Activated T-helper 1 cell treated with anti-CD3 and anti-CD28 coated beads, Interleukin-12 subunit alpha, Interleukin-12 subunit beta, Interleukin-2, Interleukin-4 antibody, amounts not matched to agents 30 ng/mL and 10 ng/mL and 1 ng/mL, durations not matched to agents 14 hours and 24 hours and 36 hours (primary cell): ENCODE measurements at places on chromosomes 7 and 10.

DNA sequence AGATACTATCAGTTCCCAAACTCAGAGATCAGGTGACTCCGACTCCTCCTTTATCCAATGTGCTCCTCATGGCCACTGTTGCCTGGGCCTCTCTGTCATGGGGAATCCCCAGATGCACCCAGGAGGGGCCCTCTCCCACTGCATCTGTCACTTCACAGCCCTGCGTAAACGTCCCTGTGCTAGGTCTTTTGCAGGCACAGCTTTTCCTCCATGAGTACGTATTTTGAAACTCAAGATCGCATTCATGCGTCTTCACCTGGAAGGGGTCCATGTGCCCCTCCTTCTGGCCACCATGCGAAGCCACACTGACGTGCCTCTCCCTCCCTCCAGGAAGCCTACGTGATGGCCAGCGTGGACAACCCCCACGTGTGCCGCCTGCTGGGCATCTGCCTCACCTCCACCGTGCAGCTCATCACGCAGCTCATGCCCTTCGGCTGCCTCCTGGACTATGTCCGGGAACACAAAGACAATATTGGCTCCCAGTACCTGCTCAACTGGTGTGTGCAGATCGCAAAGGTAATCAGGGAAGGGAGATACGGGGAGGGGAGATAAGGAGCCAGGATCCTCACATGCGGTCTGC is 162.2 kb downstream of the EGFR start:
- DNase-seq = no peak

DNA sequence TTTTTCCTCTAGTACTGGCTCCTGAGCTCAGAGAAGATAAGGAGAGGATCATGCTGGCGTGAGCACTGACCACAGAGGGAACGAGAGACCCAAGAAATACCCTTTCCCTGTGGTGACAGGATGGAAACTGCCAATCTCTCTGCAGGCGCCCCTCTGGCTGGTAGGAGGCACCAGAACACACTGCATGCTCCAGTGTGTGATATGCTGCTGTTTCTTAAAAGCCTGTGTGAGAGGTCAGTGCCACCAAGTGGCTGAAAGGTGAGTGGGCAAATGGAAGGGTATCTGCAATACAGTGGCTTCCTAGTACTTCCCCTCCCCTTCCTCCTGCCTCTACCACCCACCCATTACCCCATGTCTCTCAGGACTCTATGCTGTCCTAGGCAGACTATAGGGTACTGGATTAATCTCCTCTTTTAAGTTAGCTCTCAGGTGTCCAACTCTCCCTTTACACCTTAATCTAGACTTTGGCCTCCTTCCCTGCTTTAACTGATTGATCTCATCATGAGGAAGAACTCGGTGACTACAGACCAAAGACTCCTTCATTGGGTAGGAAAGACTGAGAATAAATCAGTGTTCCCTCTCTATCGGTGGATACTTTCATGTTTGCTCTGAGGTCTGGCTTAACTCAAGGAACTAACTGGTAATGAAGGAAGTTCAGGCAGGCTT is 283.6 kb downstream of the ADRA2A start:
- DNase-seq = no peak

DNA sequence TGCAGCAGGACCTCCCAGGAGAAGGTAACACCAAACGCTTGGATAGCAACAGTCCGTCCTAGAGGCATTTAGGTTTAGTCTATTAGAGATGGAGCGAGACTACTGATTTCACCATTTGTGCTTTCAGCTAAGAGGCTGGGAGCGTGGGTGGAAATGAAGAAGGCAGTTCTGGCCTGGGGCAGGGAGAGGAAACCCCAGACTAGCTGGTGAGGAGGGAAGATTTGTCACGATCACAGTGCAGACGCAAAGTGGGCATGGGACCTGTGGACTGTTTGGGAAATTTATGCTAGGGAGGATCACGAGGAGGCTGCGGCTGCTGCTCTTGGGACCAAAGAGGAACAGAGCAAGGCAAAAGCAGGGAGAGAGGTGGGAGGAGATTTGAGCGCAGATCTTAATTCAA is 130.4 kb upstream of the AOAH start:
- no peak for DNase-seq

DNA sequence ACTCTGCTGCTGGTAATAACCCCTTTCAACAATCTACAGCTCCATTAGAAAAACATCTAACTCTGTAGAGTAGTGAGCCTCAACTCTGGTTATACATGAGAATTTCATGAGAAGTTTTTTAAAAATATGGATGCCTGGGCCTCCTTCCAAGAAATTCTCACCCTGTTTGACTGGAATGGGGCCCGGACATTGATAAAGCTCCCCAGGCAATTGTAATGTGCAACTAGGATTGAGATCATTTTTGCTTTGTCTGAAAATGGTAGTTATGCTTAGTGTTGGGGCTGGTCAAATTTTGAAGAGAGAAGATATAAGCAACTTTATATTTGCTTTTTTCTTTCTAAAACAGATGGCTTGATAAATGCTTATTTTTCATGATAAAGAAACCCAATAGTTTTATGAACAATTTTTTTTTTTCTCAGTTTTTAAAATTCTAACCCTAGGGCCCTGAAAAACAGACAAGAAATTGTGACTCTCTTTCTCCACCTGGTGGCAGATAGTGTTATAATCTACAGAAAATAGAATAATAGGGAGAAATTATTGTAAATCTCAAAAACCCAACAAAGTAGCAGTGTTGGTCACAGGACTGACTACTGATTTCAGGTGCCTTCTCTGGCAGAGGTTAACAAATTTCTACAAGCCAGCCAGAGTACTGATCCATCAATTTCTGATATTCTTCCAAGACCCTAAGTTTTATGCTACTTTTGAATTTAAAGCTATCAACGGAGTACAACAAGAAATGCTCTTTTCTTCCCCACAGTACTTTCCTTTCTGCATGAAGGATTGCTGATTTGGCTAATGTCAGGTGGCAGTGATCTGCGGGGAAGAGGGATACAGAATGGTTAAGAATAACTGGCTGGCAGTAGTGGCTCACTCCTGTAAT is 174.8 kb downstream of the DKK1 start:
- no peak for DNase-seq

DNA sequence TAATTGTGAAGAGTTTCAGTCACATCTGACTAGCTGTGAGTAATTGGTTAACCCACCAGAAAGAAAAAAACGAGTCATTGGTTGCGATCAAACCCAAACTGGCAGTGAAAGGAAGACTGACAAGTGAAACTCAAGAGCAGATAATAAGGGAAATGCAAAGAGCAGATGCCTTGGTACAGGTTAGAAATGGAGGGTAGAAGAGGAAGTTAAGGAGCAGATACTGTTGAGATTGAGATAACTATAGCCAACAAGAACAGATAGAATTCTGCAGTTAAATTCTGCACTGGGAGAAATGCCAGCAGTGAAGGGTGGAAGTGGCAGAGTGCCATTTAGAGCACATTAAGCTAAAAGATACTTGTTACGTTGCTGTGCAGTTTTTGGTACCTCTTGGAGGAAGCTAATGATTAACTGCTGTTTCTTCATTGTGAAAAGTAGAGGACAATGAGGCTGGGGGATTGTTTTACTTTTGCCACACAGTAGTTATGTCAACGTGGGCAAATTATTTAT is 65.8 kb downstream of the CDK13 start:
- no peak for DNase-seq

DNA sequence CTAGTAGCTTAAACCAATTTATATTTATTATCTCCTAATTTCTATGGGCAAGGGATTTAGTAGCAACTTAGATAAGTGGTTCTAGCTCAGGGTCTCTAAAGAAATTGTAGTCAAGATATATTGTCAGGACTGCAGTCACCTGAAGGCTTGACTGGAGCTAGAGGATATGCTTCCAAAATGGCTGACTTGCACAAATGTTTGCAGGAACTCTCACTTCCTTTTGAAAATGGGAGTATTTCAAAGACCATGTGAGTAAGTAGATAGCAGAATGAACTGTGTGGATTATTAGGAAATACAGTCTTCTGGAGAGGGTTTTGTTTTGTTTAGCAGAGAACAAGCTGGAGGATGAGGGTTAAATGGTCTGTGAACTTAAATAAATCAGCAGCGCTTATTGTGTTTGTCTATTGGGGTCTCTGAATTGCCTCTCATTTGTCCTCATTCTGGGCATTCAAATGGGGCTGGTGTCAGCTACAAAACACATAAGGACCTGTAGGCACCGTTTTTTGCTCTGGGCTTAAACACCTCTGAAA is 524.6 kb downstream of the LRMDA start:
- DNase-seq = no peak

DNA sequence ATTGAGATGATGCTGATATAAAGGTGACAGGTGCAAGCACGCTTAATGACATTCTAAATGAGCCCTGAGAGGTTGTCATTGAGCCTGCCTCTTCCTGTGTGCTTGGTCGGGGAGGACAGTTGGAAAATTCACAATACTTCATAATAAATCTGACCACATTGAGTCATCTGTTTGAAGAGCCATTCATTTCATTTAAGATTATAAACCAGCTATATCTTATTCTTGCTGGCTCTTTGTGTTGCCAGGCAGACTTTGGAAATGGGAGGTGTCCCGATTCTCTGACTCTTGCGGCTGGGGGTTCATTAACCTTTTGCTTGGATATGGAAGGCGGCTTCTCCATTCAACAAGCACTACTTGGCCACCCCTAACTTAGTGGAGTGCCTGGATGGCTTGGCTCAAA is 198.2 kb downstream of the FANK1 start:
- no peak for DNase-seq

DNA sequence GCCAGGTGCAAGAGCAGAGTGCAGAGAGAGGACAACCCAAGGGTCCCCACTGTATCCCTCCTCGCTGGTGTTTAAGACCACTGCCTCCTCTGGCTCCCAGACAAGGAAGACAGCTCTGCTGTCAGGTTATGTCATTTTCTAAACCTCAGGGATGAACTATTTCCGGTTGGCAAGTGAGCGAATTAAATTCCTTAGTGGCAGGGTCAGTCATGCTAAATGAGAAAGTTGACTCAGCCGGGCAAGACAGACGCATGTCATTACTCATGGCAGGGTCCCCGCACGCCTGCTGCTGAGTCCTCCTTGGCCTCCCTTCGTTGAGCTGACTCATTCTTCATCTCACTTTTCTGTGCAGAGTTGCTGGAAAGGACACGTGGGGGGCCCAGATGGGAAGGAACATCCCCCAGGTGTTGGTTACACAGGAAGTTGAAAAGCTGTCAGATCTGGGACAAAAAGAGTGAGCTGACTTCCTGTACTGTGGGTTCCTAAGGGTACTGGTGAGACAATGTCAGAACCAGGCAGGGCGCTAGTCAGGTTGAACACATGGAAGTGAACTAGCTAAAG is 47.1 kb upstream of the UCN3 start:
- DNase-seq = peak; percentile 60

DNA sequence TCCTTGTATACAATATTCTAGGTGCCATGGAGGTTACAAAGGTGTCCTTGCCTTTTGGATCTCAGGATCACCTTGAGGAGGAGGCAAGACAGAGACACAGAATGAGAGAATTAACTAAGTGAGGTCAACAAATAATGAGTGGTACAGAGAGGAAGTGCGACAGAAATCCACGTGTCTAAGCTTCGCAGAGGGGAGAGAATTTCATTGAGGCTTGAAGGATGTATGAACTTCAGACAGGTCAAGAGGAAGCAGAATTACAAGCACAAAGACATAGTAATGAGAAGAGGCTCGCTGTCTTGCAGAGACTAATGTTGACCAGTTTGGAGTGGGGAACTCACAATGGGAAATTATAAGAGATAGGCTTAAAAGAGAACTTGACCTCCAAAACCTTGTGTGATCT is 308.7 kb downstream of the FRMD4A start:
- DNase-seq = no peak

- DNase-seq = no peak
Measured at GRCh38 chr7:55570218-55570873, 2.0 kb downstream of the VOPP1 start.

- DNase-seq = no peak
Measured at GRCh38 chr10:121426307-121426706, 171.9 kb downstream of the FGFR2 start.

GRCh38 chr10:116886772-116887171 is 37.5 kb downstream of the ENO4 start:
- no peak for DNase-seq

DNA sequence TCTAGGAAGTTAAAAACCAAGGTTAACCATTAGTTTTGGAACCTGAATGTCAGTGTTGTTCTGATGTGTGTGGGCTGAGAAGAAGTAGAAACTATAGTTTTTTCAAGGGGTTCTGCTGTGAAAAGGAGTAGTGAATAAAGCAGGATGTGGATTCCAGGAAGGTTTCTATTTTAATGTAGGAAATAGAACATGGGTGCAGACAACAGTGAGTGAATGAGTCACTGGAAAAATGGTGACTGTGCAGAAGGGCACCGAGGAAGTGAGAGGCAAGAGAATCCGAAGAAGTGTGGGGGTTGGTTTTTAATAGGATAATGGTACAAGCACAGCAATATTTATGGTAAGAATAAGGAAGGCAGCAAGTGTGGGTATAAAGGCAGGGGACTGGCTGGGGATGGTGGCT is 120.4 kb downstream of the ARHGAP21 start:
- DNase-seq = no peak

DNA sequence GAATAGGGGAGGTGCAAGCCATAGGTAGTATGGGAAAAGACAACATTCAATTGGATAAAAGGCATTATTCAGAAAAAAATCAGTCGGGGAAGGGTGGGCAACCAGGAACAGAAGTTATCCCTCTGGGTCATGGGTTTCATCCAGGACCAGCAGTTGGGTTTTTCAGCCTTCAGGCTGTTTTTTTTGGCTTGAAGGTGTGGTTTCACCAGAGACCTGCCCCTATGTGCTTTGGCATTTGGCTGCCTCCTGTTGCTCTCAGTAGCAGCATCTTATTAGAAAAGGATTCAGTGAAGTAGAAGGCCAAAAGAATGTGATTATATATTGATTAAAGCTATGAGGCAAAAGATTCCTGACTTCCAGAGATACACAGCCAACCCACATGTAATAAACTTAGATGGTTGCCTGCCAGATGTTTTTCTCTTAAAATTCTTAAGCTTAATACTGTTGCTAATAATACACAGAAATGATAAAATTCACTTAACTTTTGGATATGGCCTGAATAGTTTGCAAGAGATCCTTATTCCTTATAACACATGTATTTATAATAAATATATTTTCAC is 251.7 kb upstream of the CSTF2T start:
- no peak for DNase-seq

DNA sequence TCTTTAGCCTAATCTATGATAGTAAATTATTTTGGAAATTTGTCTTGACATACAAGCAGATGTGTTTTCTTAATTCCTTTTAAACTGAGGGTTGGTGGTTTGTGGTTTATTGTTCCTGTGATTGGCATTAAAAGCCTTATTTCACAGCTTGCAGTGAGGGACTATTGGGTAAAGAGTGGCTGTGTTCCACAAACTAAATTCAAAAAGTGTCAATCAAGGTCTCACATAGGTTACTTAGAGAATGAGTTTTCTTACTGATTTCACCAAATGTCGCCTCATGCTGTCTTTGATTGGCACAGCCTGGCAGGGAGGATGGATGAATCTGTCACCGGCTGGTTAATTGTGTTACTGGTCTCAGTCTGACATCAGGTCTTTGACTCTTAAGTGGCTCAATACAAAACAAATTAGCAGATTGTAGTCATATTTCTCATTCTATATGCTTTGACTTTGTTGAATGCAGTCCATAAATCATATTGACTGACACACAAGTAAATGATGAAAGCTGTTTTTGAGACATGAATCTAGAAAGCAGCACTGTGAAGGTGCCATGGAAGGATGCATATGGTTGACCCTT is 66.8 kb upstream of the CYP26C1 start:
- DNase-seq = no peak

- DNase-seq = peak; percentile 53
Measured at GRCh38 chr7:154927624-154928125, 75.2 kb downstream of the PAXIP1 start.
